Stimulated activated CD4-positive, alpha-beta T cell treated with anti-CD3 and anti-CD28 coated beads, Interleukin-4, amount 100 ng/mL, for 4 hours (primary cell): ENCODE measurements at places on chromosomes 2 and 18.

DNA sequence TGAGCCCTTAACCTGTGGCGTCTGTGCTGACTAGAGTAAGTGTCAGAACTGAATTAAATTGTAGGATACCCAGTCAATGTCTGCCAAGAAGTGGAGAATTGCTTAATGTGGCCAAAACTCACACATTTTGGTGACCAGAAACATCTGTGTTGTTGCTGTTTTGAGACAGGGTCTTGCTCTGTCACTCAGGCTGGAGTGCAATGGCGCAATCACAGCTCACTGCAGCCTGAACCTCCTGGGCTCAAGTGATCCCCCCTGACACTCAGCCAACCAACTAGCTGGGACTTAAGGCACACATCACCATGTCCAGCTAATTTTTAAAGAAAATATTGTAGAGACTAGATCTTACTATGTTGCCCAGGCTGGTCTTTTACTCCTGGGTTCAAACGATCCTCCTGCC is 34.4 kb upstream of the RTN4 start:
- no peak for DNase-seq

- DNase-seq, result peak; percentile 31
Measured at GRCh38 chr2:241112592-241112991, 10.5 kb upstream of the MTERF4 start.

DNA sequence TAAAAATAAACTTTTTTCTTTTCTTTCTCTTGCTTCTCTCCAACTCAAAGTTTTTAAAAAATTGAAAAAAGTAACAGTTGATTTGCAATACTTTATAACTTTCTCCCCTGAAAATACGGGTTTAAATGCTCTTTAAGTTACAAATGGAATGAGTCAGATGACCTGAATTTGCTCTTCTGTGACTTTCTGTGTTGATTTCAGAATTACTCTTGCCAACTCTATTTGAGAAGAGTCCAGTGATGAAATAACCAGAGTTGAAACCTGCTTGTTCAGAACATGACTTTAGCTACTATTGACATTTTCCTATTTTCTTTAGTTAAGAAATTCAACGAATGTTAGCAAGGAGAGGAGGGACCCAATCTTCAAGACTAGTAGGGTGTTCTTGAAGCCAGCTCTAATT is 146.1 kb upstream of the ZSWIM2 start:
- no peak for DNase-seq

DNA sequence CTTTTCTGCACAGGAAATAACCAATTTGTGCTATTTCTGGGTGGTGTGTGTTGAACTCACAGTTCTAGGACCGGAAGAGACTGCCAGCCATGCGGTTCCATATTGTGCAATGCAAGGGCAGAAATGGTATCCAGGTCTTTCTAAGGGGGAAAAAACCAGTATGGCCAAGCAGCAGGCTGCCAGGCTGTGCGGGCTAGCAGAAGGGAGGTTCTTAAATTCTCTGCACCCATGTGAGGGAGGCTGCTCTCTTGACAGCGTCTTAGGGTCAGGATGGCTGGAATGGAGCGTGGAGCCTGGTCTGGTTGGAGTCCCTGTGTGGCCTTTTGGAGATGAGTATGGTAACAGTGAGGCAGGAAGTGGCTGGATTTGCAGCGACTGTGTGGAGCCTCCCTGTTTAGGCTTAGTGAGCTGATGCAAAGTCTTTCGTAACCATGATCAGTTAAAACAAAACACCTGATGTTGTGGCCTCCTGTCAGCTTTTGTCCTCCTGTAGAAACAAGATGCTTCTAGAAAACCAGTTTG is 52.6 kb downstream of the NCK2 start:
- no peak for DNase-seq

GRCh38 chr2:9680082-9680481 is 49.3 kb upstream of the YWHAQ start:
- no peak for DNase-seq

DNA sequence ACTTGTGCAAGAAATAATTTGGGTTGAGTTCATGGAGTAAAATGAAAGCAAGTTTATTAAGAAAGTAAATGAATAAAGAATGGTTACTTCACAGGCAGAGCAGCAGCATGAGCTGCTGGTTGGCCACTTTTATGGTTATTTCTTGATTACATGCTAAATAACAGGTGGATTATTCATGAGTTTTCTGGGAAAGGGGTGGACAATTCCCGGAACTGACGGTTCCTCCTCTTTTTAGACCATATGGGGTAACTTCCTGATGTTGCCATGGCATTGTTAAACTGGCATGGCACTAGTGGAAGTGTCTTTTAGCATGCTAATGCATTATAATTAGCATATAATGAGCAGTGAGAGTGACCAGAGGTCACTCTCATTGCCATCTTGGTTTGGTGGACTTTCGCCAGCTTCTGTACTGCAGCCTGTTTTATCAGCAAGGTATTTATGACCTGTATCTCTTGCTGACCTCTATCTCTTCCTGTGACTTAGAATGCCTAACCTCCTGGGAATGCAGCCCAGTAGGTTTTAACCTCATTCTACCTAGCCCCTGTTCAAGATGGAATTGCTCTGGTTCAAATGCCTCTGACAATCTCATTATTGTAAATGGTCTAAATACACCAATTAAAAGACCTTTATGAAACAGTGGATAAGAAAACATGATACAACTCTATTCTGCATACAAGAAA is 114.1 kb upstream of the FIGN start:
- no peak for DNase-seq

- DNase-seq, result no peak
Measured at GRCh38 chr2:119306196-119306590, 60.4 kb downstream of the C2orf76 start.

DNA sequence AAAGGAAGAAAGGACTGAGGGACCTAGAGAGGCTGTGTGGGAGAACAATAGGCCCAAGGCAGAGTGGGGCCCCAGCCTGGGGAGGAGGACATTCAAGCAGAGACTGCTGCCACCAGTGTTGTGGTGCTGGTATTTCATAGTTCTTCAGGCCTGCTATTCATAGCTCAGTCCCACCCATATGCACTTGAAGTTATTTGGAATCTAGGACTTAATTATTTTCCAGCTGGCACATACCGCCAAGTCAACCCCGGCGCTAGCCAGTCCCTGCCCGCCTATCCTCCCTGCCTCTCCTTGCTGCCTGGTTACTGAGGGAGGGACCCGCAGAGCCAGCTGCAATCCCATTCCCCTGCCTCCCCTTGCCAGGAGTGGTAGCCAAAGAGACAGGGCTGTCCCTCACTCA is 141.2 kb downstream of the CABLES1 start:
- no peak for DNase-seq

- no peak for DNase-seq
Measured at GRCh38 chr2:138493334-138493733, 8.2 kb upstream of the SPOPL start.

DNA sequence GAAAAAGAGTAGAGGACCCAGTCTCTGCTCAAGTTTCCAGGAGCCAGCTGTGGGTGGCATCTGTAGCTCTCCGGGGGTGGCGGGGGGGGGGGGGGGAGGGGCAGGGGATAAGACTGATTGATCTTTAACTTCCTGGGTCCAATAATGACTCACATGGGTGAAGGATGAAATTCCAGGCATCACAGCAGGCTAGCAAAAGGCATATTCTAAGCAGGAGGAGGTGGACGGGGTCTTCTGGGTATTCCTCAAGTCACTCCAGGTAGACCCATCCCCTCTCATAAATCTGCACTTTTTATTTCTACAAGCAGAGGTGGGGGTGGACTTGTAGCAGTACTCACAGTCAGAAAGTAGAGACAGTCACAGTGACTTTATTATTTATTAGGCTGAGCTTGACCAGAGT is 85.5 kb upstream of the TMEM247 start:
- DNase-seq, result no peak

- DNase-seq, result no peak
Measured at GRCh38 chr2:185628985-185629384, 109.6 kb upstream of the FSIP2 start.

GRCh38 chr2:239093542-239093941 is 245.7 kb downstream of the TWIST2 start:
- DNase-seq, result no peak

- DNase-seq, result no peak
Measured at GRCh38 chr2:109196081-109196875, 67.3 kb downstream of the SH3RF3 start.

DNA sequence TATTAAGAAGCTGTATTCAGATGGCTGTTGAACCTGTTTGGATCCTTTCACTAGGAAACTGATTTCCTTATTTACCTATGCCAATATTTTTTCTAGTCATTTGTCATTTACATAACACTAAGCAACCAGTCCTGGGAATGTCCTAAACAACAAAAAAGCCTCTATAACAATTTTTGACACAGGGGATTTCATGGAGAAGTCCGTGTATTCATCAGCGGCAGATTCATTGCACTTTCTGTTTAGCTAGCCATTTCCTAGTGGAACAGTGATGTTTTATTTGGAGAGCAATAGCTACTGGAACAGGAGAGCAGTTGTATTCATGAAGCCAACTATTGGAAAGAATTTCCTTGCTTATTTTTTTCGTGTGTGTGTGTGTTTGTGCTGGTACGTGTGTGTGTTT is 604.3 kb upstream of the POU3F3 start:
- no peak for DNase-seq

GRCh38 chr2:68318914-68319397 is 793 bp downstream of the CNRIP1 start:
- DNase-seq, result no peak

DNA sequence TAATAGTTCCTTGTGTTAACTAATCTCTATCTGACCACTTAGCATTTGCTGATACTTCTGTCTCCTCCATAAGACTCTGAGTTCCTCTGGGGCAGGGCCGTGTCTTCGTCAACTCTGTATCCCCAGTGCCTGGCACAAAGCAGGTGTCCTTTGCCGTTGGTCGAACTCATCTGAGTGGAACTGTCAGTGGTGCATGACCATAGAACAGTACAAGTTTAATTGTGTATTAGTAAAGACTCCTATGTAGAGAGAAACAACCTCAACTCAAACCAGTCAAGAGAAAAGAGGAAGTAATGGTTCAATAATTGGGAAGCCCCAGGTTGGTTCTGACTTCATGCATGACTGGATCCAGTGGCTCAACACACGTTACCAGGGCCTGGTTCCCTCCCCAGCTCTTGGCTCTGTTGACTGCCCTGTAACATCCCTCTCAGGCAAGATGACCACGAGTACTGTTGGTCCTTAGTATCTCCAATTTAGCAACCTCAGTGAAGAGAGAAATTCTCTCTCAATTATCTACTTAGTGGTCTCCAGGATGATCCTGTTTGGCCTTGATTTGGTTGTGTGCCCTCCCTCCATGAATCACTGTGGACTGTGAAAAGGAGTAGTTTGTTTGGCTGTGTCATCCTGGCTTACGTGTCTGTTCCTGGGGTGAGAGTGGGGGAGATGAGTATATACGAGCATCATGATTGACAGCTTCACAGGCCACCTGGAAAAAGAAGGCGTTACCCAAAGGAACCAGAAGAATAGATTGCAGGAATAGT is 58.5 kb upstream of the MSH6 start:
- DNase-seq, result no peak

- DNase-seq, result no peak
Measured at GRCh38 chr2:227713291-227713690, 4.5 kb downstream of the SLC19A3 start.

DNA sequence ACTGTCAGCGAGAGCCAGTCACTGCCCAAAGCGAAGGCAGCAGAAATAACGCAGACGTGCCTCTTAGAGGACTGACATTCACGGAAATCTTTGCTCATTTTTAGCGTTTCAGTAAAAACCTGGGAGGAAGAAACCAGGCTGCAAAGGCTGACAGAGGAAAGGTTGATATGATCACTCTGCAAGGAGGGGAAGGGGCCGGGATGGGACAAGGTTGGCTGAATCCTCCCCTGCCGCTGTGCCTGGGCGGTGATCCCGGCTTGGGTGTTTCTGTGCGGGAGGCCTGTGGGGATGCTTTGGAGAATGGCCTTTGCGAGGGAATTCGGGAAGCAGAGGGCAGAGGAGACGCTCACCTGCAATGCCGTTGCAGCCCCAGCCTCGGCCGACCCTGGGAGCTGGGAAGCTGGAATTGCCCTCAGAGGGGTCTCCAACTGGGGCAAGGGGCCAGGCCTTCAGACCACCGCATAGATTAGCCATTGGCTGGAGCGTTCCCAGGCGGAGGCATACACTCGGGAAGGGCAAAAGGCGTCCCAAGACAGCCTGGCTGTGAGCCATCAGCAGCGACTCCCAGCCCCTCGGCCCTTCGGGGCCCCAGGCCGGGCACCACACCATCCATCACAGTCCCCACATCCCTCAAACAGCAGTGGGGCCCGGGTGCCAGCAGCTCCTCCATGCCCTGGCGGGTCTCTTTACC is 111.7 kb upstream of the GPC1 start:
- DNase-seq, result no peak

DNA sequence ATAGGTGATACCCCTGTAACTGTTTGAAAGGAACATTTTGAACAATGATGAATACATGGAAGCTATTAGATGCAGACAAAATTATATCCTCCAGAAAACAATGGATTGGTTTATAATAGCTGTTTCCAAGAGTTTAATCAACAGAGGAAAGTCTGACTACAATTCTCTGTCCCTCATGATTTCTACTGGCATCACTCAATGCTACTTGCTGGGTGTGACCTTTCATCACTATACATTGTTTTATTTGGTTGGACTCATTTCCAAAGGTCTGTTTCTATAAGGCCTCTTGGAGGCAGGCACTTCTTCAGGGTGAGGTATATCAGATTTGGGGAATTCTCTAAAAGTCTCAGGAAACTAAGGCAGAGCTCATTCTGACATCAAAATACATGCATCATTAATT is 636.1 kb upstream of the SLC8A1 start:
- DNase-seq, result no peak

DNA sequence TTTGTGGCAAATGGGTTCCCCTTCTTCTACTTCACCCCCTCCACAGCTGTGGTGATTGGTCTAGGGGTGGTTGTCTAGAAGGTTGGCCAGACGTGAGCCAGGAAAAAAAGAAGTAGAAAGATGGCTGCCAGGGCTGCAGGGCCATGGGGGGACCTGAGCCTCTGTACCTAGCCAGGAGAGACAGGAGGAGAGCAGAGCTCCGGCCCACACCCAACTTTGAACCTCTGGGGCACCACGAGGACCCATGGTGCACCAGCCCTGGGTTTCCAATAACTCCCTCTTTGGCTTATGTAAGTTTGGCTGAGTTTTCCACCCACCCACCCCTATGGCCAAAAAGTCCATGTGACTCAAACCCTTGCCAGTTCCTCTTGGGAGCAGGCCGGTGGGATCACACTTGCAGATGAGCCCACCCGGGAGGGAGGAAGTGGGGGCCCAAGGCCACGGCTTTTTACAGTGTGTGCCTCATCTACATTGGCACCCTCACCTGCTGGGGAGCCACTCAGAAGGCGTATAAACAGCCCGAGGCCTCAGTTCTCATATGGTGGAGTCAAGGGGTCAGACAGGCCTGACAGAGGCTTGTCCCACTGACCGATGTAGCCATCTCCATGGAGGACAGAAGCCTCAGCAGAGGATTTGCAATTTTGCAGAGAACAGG is 293.1 kb upstream of the HDAC4 start:
- no peak for DNase-seq

DNA sequence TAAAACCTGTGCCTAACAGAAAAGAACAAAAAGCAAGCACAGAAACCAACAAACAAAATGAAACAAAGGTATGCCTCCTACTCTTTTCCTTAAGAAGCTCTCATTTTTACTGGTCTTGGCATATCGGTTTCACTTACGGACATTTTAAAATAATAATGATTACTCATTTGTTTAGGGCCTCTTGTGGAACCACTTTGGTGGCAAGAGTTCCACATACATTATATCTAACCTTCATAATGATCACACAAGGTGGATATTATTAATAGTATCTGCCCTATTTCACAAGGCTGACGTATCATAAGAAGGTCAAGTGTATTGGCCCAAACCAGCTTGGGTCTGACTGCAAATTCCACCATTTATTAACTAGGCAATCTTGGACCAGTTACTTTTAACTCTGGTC is 304.7 kb downstream of the TCF4 start:
- DNase-seq, result no peak

GRCh38 chr18:23650968-23651927 is 11.5 kb downstream of the ANKRD29 start:
- DNase-seq, result no peak
